Heart left ventricle (tissue), 16 donors: ENCODE measurements at places on chromosomes 1 and 21.

GRCh38 chr1:186559601-186560116 is 98.7 kb upstream of the PDC start:
- no peak for DNase-seq

DNA sequence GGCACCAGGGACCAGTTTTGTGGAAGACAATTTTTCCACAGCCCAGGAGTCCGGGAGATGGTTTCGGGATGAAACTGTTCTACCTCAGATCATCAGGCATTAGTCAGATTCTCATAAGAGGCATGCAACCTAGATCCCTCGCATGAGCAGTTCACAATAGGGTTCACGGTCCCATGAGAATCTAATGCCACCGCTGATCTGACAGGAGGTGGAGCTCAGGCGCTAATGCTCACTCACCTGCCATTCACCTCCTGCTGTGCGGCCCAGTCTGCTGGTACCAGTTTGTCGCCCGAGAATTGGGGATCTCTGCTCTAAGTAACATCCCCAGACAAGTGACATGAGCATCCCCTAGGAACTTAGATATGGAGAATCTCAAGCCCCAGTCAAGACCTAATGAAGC is 180.7 kb downstream of the COQ8A start:
- DNase-seq = no peak

- DNase-seq = no peak
Measured at GRCh38 chr21:28687586-28687985, 305.1 kb downstream of the LTN1 start.

- peak; percentile 28 for DNase-seq
Measured at GRCh38 chr1:30106125-30106524, 617.3 kb downstream of the MATN1 start.
